Hair follicular keratinocyte (primary cell): ENCODE measurements at places on chromosomes 2 and 18. TPM values are rescaled to one million over a fixed set of nuclear protein-coding genes. Genes with fewer than 3 reads are reported as not detected.

LIMS4 gene
- total RNA-seq, result not detected in 2 replicates

UBXN4 gene
- total RNA-seq, result 37.4 and 39.9 TPM in 2 replicates

RNF152 gene
- 25.5 and 27.3 TPM in 2 replicates for total RNA-seq

CPSF3 gene
- 30.9 and 54.7 TPM in 2 replicates for total RNA-seq

CTIF gene
- total RNA-seq, result 9.4 and 14.1 TPM in 2 replicates

C1D gene
- 32.3 and 45.6 TPM in 2 replicates for total RNA-seq

ABCB11 gene
- not detected in 2 replicates for total RNA-seq

NEU2 gene
- total RNA-seq, result not detected in 2 replicates

RAPH1 gene
- total RNA-seq, result 13.0 and 20.0 TPM in 2 replicates

SLC4A3 gene
- total RNA-seq, result 11.7 and 13.7 TPM in 2 replicates

ASXL2 gene
- 7.5 and 11.8 TPM in 2 replicates for total RNA-seq

GMCL1 gene
- 11.1 and 12.8 TPM in 2 replicates for total RNA-seq

CFC1 gene
- not detected in 2 replicates for total RNA-seq

CCNYL1 gene
- 10.6 and 12.9 TPM in 2 replicates for total RNA-seq

TUBB8B gene
- 0.55 TPM in 1 of 2 replicates, not detected in the other for total RNA-seq

BCL11A gene
- total RNA-seq, result 4.6 and 5.2 TPM in 2 replicates

NEU4 gene
- not detected in 2 replicates for total RNA-seq

RIF1 gene
- total RNA-seq, result 14.7 and 19.4 TPM in 2 replicates

PARD6G gene
- total RNA-seq, result 29.0 and 32.2 TPM in 2 replicates

ACOXL gene
- not detected in 2 replicates for total RNA-seq

B4GALT6 gene
- total RNA-seq, result 5.2 and 7.7 TPM in 2 replicates

NOL4 gene
- total RNA-seq, result 1.9 TPM in 1 of 2 replicates, not detected in the other

UGT1A6 gene
- 0.38 and 0.78 TPM in 2 replicates for total RNA-seq

SERPINB5 gene
- 426 and 507 TPM in 2 replicates for total RNA-seq

ADCYAP1 gene
- total RNA-seq, result not detected in 2 replicates

ITGA4 gene
- total RNA-seq, result 18.6 and 26.6 TPM in 2 replicates

RIT2 gene
- not detected in 2 replicates for total RNA-seq

ARHGAP15 gene
- total RNA-seq, result not detected in 2 replicates

C2orf76 gene
- 1.5 and 9.8 TPM in 2 replicates for total RNA-seq
